Foreskin keratinocyte (primary cell): ENCODE measurements at places on chromosomes 1 and 21. TPM values are rescaled to one million over a fixed set of nuclear protein-coding genes. Genes with fewer than 3 reads are reported as not detected.

- no peak for DNase-seq
These were observed 14.8 kb downstream of the CD2 start for GRCh38 chr1:116769104-116769452.

- no peak for DNase-seq
These were observed 418.9 kb upstream of the PRMT6 start for GRCh38 chr1:106637566-106637965.

- DNase-seq = no peak
These were observed 123.6 kb downstream of the GABPA start for GRCh38 chr21:25858325-25858724.

- DNase-seq = no peak
These were observed 114.7 kb downstream of the GRIK3 start for GRCh38 chr1:36919491-36920145.

- no peak for DNase-seq
These were observed 26.7 kb downstream of the CFH start for GRCh38 chr1:196678510-196678884.

The CLSTN1 gene
- total RNA-seq = 287 and 346 TPM in 2 replicates

The MEGF6 gene
- total RNA-seq = 0.63 and 0.92 TPM in 2 replicates

The HES2 gene
- 33.0 and 40.3 TPM in 2 replicates for total RNA-seq

The DYRK1A gene
- total RNA-seq = 29.0 and 30.1 TPM in 2 replicates

The UBQLN4 gene
- 32.0 and 33.0 TPM in 2 replicates for total RNA-seq

The NPHS2 gene
- total RNA-seq = not detected in 2 replicates
